Suprapubic skin (tissue), 4 donors: ENCODE measurements at places on chromosomes 4 and X.
A peak's percentile ranks its signal among the peaks of the same experiment; 100 is the strongest.

- H3K36me3 ChIP-seq: no peaks in the 10 kb centered on the region
- H3K27ac ChIP-seq: no peak overlapping the region
- no peak for DNase-seq
- no peaks in the 10 kb centered on the region for H3K27me3 ChIP-seq
- H3K4me1 ChIP-seq: no peaks in the 10 kb centered on the region
Observed at GRCh38 chr4:78749972-78750727, 26.0 kb upstream of the BMP2K start.

DNA sequence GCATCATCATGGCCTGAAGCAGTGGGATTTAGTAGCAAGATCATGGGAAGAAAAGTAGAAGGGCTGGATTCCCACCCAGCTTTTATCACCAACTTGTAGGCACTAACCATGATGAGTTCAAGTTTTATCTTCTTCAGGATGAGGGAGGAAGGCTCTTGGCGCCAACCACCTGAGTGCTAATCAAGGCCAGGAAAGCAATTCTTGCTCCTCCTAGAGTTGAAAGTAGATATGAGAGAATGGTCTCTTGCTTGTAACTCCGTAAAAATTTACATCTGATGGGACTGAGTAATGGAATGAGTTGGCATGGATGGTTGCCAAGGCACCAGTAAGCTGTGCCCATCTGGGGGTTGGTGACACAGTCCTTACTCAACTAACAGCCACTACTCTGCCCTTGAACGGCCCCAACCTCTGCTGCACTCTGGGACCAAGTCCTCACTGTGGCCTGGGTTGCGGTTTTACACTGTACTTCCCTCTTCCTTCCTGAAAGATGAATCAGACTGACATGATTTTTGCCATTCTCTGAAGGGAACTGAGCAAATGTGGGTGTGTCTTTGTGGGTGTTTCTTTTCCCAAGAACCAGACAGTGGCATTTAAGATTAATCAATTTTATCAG lies 39.4 kb upstream of the NDP start:
- no peak overlapping the region for H3K27ac ChIP-seq
- H3K27me3 ChIP-seq: no peaks in the 10 kb centered on the region
- peak; percentile 59 for DNase-seq
- no peaks in the 10 kb centered on the region for H3K36me3 ChIP-seq
- no peak overlapping the region for H3K4me3 ChIP-seq
- H3K4me1 ChIP-seq: no peaks in the 10 kb centered on the region

DNA sequence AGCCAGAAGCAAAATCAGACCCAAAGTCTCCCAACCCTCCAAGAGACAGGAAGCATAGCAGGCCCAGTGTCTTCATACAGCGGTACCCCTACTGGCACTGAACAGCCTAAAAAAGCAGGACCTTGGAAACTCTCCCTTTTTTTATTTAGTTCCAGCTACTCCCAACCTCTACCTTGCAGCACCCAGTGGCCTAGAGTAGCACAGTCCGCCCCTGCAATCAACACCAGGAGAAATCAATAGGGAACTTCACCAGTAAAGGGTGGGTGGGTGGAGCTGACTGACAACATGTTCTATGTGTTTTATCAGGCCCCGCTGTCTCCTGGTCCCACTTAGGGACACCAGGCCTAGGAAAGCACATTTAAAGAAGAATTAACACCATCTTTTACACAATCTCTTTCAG lies 378.5 kb upstream of the CT83 start:
- no peaks in the 10 kb centered on the region for H3K36me3 ChIP-seq
- no peak overlapping the region for H3K27ac ChIP-seq
- no peak for DNase-seq
- H3K4me1 ChIP-seq: no peaks in the 10 kb centered on the region
- H3K4me3 ChIP-seq: no peak overlapping the region

DNA sequence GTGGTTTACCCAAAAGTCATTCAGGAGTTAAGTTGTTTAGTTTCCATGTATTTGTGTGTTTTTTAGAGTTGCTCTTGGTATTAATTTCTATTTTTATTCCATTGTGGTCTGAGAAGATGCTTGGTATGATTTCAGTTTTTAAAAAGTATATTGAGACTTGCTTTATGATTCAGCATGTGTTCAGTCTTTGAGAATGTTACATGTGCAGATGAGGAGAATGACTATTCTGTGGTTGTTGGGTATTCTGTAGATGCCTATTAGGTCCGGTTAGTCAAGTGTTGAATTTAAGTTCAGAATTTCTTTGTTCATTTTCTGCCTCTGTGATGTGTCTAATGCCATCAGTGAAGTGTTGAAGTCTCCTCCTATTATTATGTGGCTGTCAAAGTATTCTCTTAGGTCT lies 249.4 kb downstream of the ARHGAP10 start:
- no peak for DNase-seq
- H3K4me3 ChIP-seq: no peak overlapping the region
- H3K4me1 ChIP-seq: peaks cover 14% of the 10 kb centered on the region
- H3K27ac ChIP-seq: no peak overlapping the region
- H3K27me3 ChIP-seq: no peaks in the 10 kb centered on the region

GRCh38 chr4:152528060-152528459 lies 7.8 kb downstream of the FBXW7 start:
- no peak overlapping the region for H3K27ac ChIP-seq
- H3K27me3 ChIP-seq: no peaks in the 10 kb centered on the region
- peaks cover 21% of the 10 kb centered on the region for H3K4me1 ChIP-seq
- H3K4me3 ChIP-seq: no peak overlapping the region
- H3K36me3 ChIP-seq: no peaks in the 10 kb centered on the region

- no peak overlapping the region for H3K4me3 ChIP-seq
- H3K27me3 ChIP-seq: no peaks in the 10 kb centered on the region
- no peak overlapping the region for H3K27ac ChIP-seq
- no peaks in the 10 kb centered on the region for H3K36me3 ChIP-seq
- no peak for DNase-seq
Observed at GRCh38 chr4:1864076-1865008, 6.9 kb upstream of the NSD2 start.

DNA sequence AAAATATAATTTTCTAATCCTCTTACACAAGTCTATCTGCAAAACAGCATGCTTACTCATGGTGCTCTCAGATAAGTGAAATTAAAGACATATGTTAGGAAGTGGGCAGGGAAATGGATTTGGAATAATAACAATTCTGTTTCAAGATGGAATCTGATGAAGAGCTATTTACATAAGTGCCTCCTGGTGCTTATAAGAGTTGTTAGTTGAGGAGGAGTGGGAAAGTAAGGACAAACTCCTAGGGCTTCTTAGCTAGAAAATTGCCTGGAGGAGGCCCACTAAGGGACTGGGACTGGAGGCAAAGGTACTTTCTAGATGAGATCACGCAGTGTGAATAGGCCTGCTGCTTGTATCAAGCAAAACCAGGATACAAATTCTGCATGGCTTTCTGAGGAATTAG lies 939.8 kb downstream of the GLUD2 start:
- H3K27ac ChIP-seq: no peak overlapping the region
- no peak for DNase-seq
- H3K27me3 ChIP-seq: no peaks in the 10 kb centered on the region
- no peak overlapping the region for H3K4me3 ChIP-seq

- no peaks in the 10 kb centered on the region for H3K4me1 ChIP-seq
- no peak for DNase-seq
- H3K27me3 ChIP-seq: no peaks in the 10 kb centered on the region
- no peaks in the 10 kb centered on the region for H3K36me3 ChIP-seq
- H3K27ac ChIP-seq: no peak overlapping the region
Observed at GRCh38 chrX:137195991-137196390, 162.2 kb upstream of the GPR101 start.

- no peak overlapping the region for H3K4me3 ChIP-seq
- DNase-seq: no peak
- no peaks in the 10 kb centered on the region for H3K36me3 ChIP-seq
- peaks cover 41% of the 10 kb centered on the region for H3K4me1 ChIP-seq
- no peaks in the 10 kb centered on the region for H3K27me3 ChIP-seq
Observed at GRCh38 chr4:7976025-7976424, 36.4 kb upstream of the AFAP1 start.

DNA sequence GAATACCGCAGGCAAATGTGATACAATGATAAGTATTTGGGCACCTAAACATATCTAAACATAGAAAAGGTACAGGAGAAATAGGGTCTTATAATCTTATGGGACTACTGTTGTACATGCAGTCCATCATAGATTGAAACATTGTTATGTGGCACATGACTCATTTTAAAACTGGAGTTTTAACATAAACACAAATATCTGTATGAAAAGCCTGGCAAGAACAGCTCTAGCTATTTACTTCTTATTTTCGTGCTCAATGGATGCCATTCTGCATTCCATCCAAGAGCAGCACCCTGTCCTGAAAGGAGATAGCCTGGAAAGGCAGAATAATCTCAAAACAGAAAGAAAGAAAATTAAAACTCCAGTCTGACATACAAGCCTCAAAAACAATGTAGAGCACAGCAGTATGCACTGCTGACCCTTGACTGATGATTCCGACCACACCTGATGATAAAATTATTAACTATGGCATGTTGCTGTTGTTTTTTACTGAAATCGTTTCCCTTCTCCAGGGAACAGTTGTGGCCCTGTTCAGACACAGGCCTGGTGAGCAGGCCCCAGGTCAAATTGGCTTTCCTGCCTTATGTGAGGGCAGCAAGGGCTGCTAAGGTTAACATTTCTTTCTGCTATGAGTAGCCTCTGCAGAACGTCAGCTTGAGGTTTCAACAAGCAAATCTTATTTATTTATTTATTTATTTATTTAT lies 152.7 kb downstream of the APBB2 start:
- peak overlapping the region; percentile 70 for H3K27ac ChIP-seq
- peaks cover 2% of the 10 kb centered on the region for H3K36me3 ChIP-seq
- no peak for DNase-seq
- peaks cover 28% of the 10 kb centered on the region for H3K4me1 ChIP-seq
- H3K27me3 ChIP-seq: no peaks in the 10 kb centered on the region

DNA sequence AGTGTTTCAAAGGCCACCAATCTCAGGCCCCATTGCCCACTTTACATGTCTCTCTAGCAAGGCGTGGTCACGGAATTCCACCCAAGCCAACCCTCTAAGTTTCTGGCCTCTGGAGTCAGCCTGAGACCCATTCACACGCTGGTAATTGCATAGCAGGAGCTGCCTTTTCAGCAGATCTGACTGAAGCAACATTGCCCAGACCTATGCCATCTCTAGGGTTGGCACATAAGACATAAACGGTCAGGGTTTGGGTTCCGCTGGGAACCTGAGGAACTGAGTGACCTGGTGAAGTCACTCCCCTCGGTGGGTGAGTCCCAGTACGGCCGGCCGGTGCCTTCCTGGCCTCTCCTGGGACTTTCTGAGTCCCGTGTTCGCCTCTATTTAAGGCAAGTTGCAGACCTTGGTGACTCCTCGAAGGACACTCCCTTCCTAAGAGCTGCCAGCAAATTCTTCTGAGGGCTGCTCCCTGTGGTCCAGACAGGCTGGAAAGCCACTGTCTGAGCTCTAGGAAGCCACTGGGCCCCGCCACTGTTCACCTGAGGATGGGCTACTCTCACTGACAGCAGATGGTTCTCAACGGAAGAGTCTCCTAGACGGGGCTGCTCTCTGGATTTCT lies 15.9 kb downstream of the CTAG1A start:
- H3K4me1 ChIP-seq: peaks cover 14% of the 10 kb centered on the region
- H3K27me3 ChIP-seq: no peaks in the 10 kb centered on the region
- no peak overlapping the region for H3K27ac ChIP-seq
- no peaks in the 10 kb centered on the region for H3K36me3 ChIP-seq
- H3K4me3 ChIP-seq: no peak overlapping the region

DNA sequence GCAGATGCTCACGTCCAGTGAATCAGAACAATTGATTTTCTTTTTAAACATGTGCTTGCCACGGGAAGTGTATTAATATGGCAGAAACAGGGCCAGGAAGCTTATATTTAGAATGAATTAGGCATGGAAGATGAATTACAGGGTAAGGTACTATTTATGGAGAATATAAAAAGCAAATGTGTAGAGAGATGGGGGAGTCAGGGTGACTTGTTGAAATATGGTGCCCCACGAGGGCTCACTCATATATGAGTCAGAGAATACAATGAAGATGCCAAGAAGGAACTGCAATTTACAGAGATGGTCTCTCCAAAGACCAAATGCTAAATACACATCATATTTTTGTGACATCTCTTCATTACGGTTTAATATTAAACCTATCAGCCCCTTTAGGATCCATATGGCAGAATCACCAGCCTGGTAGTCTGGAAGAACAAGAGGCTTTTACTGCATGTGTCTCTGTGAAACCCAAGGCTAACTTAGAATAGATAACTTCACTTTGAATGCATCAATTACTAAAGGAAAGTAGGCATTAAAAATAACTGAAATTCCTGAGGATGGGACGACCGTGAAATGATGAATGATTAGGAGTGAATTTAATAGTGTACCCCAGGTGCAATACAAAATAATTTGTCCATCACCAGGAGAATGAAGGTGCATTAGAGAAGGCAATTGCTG lies 385.3 kb downstream of the ARHGAP24 start:
- no peaks in the 10 kb centered on the region for H3K4me1 ChIP-seq
- H3K27ac ChIP-seq: no peak overlapping the region
- H3K27me3 ChIP-seq: no peaks in the 10 kb centered on the region

DNA sequence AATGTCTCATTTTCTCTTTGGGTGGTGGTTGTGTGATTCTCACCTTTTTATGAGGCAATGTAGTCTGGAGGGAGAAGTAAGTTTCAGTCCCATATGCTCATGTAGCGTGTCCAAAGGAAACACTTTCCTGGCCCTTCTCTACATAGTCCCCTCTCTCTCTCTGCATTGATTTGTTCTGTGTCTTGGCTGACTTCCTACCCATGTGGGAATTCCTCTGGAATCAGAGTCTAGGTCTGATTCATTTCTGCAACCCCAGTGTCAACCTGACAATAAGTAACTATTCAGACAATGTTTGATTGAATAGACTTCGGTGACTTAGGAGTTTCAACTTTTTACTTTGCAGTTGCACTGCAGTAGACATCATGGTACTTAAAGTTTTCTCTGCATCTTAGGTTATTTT lies 2.7 kb upstream of the ALAS2 start:
- H3K4me3 ChIP-seq: no peak overlapping the region
- no peaks in the 10 kb centered on the region for H3K27me3 ChIP-seq
- H3K27ac ChIP-seq: no peak overlapping the region

- no peak overlapping the region for H3K4me3 ChIP-seq
- no peaks in the 10 kb centered on the region for H3K36me3 ChIP-seq
- H3K4me1 ChIP-seq: no peaks in the 10 kb centered on the region
Observed at GRCh38 chrX:132576939-132577338, 88.1 kb upstream of the MBNL3 start.

DNA sequence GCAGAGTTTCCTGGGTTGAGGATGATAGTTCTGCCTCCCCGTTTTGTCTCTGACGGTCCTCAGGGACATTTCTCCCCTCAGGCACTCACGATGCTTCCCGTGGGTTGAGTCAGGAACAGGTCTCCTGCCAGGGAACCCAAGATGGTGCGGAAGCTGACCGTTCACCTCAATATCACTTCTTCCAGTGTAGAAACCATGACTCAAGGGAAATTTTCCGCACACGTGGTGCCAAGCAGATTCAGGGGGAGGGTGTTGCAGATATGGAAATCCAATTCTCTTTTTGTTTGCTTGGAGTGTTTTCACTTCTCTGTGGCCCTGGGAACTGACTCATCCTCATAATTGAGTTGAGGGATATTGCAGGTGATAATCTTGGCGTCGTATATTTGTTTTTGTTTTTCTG lies 46.7 kb downstream of the CXorf49B start:
- no peak for DNase-seq
- H3K27me3 ChIP-seq: no peaks in the 10 kb centered on the region
- no peak overlapping the region for H3K27ac ChIP-seq
- H3K4me3 ChIP-seq: no peak overlapping the region
- no peaks in the 10 kb centered on the region for H3K4me1 ChIP-seq
